ENCODE measurements at places on chromosomes 11 and 22.

DNA sequence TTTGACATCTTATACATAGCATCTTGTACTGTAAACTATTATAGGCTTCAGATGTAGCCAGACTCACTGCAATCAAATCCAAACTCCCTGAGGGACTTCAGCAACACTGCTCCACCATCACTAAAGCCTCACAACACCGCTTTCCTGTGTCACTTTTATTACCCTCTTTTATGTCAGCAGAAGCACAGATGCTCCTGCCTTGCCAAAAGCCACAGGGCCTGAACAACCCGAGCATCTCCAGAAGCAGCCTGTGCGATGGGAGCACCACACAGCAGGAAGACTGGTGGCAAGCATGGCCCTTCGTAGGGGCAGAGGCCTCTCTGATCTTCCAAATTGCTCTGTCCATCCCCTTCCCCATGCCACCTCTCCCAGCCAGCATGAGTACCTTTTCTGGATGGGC lies 22.9 kb downstream of the TMEM123 start:
- no peak for DNase-seq

DNA sequence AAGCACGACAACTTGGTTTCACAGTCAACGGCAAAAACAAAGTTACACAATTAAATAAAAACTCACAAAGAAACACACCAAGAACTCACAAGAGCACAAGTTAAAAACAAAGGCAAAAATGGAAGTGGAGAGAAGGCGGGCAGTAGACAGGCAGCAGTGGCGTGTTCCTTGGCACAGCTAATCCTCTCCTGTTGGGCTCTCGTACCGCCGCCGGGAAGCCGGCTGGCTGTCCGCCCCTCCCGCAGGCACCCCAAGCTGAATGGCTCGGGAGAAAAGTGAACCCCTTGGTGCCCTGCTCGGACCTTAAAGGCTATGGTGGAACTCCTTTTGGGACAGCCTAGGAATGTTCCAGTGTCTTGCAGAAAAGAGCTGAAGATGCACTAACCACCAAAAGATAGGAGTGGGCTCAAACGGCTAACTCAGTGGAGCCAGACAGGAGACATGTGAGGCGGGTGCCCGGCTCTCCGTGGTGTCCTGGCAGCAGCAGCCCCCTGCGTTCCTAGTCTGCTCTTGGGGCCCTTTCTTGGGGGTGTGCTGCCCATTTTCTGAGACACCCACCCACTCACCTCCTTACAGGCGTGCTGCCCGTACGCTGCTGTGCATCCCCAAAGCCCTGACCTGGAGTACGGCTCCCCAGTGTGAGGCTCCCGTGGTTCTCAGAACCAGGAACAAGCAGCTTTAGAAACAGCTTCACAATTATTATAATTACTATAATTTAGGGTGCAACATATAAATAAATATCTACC lies 86.1 kb upstream of the BID start:
- peak; percentile 48 for DNase-seq

GRCh38 chr11:78907636-78908035 lies 333.0 kb upstream of the NARS2 start:
- DNase-seq: no peak

GRCh38 chr11:69726019-69726418 lies 22.2 kb upstream of the FGF19 start:
- DNase-seq: no peak

- no peak for DNase-seq
Observed at GRCh38 chr22:22565981-22566380, 6.9 kb upstream of the PRAME start.

GRCh38 chr11:27616711-27617110 lies 83.5 kb downstream of the BDNF start:
- DNase-seq: no peak

- no peak for DNase-seq
Observed at GRCh38 chr11:12458042-12458441, 80.7 kb downstream of the PARVA start.

- DNase-seq: no peak
Observed at GRCh38 chr22:48785792-48786678, 1041.6 kb downstream of the BRD1 start.

- DNase-seq: no peak
Observed at GRCh38 chr11:130121445-130121978, 38.1 kb upstream of the ST14 start.

GRCh38 chr22:38176170-38176741 lies 5.4 kb downstream of the PLA2G6 start:
- DNase-seq: peak; percentile 52

Data from pons (tissue), 1 donor.